ENCODE measurements at places on chromosomes 11 and 22.

GRCh38 chr11:103676413-103676812, 360.0 kb upstream of the DDI1 start:
- DNase-seq = no peak

DNA sequence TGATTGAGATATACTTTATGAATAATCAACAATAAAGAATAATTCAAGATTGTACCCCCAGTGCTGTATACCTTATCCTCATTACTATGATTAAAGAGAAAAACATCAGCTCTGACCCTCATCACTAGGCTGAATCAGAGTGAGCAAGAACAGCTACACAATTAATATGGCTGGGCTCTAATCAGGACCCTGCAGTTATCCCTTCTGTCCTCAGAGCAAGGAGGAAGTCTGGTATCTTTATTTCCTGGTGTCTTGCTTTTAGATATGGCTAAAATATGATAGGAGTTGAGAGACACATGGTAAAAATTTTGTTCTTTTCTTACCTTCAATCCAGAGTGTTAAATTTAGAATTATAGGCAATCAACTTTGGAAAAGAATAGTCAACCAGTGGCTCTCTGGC, 28.6 kb upstream of the GAB2 start:
- no peak for DNase-seq

- no peak for DNase-seq
These were observed 1.0 kb downstream of the CTR9 start for GRCh38 chr11:10752061-10752460.

DNA sequence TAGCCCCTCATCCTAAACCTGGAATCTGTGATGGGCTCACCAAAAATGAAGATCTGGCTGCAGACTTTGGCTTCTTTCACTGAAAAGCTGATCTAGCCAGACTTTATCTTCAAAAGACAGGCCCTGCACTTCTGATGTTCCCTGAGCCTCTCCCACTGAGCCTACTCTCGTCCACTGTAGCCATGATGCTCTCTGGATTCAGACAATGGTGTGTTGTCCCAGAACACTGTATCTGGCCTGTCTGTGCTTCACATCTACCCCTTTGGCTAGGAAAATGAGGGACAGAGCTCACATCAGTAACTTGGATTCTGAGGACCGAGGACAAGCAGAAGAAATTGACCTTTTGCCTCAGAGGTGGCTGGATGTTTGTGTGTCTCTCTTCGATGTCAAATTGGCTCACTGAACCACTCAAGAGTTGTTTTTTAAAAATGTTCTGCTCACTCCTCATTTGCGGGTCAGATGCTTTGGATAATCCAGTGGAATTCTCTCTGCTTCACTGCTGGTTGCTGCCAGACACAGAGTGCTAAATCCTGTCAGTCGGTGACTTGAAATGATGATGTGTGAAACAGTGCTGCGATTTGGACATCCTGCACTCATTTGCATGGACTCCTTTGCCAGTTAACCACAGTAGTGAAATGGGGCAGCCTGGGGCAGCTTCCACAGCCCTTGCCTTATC, 67.5 kb downstream of the ARFGAP2 start:
- no peak for DNase-seq

- no peak for DNase-seq
These were observed 56.3 kb downstream of the MYO7A start for GRCh38 chr11:77184136-77184860.

- DNase-seq = no peak
These were observed 161.0 kb downstream of the FCHSD2 start for GRCh38 chr11:72981080-72981479.

DNA sequence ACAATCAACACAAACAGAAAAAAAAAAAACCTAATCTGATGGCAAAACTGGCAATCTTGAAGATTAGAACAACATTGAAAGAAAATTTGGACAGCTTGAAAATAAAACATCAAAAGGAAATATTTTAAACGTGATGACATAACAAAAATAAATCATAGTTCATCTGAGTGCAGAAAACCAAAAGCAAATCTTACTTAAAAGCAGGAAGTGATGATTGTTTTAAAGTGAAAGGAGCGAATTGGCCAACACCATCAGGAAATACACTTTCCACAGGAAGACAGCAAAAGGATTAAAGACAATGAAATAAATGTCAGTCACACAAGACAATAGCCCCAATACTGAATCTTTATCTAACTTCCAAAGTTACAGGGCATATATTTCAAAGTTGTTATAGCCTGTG, 696.5 kb upstream of the CHORDC1 start:
- DNase-seq = no peak

DNA sequence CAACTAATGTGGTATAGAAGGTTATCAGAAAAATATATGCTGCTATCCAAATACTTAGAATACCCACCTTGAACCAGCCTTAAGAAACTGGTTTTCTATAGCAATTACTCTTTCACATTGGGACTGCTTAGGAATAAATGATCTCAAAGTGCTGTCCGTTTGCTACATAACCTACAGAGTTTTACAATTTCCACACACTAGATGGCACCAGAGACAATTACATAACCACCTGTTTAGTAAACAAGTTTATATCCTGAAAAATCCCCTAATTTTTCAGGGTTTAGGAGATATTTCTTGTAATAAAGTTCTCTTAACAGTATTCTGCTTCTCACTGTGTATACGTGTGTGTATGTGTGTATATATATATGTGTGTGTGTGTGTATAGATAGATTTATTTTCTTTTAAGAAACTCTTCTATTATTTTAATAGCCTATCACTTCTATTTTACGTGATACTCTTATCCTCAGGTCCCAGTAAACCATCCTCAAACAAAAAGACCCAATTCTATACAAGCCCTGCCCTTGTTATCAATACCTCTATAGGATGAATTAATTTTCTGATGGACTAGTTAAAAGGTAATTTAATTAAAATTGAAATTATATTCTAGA, 6.7 kb upstream of the OR5I1 start:
- no peak for DNase-seq

GRCh38 chr22:48692734-48693376, 1134.8 kb downstream of the BRD1 start:
- DNase-seq = no peak

GRCh38 chr22:33315954-33316353, 257.8 kb upstream of the SYN3 start:
- no peak for DNase-seq

DNA sequence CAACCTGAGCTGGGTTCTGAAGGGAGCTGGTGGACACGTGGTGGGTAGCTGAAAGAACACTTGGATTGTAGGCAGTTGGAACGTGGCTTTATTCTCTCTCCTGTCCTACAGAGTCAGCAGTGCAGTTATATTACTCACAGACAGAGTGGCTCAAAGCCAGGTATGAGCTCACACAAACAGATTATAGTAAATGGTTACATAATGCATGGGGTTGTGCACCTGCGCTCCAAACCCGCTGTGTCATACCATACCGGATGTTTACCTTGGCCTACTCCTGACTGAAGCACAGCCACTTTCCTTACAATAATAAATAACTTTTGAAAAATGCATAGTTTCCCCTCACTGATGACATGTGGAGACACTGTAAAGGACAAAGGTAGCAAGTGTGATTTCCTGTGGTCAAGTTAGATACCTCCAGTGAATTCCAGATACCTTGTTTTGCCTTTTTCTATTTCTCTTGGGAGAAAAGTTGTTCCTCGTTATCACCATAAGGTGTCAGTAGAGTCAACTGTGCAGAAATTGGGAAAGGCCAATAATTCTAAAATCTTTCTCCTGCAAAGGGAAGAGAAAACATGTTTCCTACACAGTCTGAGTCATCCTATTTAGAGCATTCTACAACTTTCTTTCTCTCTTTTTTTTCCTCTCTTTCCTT, 13.5 kb downstream of the MS4A6A start:
- no peak for DNase-seq

- DNase-seq = no peak
These were observed 85.0 kb upstream of the PLET1 start for GRCh38 chr11:112345706-112346105.

GRCh38 chr11:131896978-131897615, 526.7 kb downstream of the NTM start:
- no peak for DNase-seq

DNA sequence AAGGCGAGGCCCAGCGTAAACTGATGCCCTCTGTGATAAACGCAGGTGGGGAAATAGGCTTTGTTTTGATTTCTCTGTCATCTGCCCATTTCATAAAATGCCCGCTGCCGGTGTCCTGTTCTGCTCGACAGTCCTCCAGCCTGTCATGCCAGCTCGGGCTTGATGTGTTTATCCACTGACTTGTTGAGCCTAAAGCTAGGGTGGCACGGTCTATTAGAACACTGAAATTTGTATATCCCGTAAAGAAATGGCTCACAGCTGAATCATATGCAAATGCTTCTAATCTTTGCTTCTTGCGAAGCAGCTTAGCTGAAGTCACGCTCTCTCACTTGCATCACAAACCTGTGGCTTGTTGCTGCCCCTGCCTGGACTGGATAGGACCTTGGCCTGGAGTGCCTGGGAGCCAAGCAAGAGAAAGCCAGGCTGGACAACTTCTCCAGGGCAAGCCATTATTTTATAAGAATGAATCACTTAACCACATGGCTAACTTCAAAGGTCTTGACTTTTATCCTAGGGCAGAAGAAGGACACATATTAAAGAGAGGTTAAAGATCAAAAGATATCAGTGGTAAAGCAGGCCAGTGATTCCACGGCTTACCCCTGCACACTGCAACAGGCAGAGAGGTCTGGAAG, 33.1 kb downstream of the EHF start:
- DNase-seq = no peak

GRCh38 chr11:25939691-25940090, 392.2 kb upstream of the ANO3 start:
- DNase-seq = no peak

GRCh38 chr22:46803031-46803880, 40.8 kb downstream of the TBC1D22A start:
- DNase-seq = no peak

DNA sequence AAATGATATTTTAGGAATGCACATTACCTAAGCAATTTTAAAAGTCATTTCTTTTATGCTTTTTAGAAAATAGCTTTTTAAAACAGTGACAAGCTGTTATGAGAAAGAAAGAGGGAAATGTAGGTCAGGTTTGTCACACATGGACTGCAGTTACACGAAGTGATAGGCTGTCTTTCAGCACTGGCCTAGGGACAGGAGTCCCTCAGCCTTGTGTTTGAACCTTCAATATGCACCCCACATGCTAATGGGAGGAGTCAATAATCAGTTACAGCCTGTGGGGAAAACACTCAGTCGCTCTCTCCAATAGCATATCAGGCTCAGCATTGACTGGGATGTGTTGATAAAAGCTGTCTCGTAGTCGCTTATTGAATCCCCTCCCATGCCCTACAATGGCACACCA, 45.8 kb downstream of the DNAJC24 start:
- DNase-seq = no peak

DNA sequence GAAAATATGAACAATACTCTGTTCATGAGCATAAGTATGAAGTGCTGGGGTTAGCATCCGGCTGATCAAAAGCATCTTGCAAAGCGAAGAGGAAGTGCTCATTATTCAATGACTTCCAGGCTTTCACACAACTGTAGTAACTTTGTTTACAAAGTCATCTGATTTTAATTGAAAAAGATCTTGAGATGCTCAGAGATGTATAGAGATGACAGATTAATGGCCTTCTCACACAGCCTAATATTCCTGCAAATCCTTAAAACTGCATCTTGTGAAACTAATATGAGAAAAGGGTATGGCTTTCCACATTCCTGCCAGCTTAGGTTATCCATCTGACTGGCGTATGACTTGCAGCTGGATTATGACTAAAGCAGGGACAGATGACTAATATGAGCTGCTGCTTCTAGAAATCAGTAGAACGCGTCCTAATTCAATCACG, 125.4 kb downstream of the CASP12 start:
- no peak for DNase-seq

DNA sequence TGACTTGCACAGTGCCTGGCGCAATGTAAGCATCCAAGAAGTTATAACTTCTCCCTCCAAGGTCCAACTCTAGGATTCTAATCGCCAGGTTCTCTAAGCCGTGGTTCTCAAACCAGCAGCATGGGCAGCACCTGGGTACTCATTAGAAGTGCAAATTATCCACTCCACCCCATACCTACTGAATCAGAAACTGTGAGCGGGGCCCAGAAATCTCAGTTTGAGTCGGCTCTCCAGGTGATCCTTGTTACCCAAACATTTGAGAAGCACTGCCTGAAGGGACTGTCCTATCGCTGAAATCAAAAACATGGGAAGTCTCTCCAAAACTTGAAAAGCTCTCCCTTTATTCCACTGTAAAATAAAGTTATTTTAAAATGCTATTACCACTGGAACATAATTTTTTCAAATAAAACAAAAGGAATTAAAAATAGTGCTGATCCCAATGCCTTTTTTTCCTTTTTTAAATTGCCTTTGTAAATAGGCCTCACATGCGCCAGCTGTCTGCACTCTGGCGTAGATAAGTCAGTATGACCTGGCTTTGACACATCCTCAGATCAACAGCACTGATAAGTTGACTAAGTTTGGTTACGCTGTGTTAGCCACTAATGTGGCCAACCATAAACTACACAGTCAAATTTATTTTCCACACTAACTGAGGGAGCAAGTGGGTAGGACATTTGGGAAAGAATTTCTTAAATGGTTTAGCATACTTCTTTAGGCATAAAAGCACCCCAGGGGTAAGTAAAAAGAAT, 8.4 kb upstream of the CTR9 start:
- DNase-seq = no peak

- DNase-seq = no peak
These were observed 8.0 kb downstream of the FADS3 start for GRCh38 chr11:61883327-61883726.

DNA sequence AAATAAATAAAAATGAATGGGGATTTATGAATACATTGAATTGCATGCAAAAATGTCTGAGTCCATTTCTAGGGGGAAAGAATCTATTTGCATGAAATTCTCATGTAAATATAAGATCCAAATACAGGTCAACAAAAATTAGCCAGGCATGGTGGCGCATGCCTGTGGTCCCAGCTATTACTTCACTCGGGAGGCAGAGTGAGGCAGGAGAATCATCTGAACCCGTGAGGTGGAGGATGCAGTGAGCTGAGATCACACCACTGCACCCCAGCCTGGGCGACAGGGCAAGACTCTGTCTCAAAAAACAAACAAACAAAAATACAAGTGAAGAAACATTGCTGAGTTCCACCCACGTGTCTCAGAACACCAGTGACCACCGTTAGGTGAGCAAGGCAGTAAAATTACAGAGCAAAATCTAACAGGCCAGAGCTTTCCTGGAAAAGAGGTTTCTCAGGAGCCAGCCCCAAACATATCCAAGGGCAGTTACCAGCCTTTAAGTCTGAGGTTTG, 17.3 kb downstream of the PACSIN2 start:
- no peak for DNase-seq

- no peak for DNase-seq
These were observed 37.2 kb upstream of the ACER3 start for GRCh38 chr11:76823481-76824028.

- no peak for DNase-seq
These were observed 32.4 kb downstream of the MYH9 start for GRCh38 chr22:36355362-36355761.

DNA sequence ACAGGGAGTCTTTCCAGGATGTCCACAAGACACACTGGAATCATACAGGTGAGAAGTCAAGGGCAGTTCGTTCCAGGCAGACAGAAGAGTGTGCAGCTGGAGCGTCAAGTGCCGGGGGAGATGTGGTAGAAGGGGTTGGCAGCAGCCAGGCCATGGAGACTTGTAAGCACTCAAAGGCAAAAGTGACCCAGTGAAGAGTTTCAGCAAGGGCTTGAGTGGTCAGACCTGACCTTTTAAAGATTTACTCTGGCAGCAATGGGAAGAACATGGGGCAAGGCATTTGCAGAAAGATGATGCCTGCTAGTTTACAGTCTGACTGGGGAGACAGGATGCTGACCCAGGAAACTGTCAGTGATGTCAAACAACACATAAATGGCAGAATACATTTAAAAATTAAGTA, 29.0 kb downstream of the P4HA3 start:
- DNase-seq = no peak
